ENCODE measurements at places on chromosomes 5 and 9.

DNA sequence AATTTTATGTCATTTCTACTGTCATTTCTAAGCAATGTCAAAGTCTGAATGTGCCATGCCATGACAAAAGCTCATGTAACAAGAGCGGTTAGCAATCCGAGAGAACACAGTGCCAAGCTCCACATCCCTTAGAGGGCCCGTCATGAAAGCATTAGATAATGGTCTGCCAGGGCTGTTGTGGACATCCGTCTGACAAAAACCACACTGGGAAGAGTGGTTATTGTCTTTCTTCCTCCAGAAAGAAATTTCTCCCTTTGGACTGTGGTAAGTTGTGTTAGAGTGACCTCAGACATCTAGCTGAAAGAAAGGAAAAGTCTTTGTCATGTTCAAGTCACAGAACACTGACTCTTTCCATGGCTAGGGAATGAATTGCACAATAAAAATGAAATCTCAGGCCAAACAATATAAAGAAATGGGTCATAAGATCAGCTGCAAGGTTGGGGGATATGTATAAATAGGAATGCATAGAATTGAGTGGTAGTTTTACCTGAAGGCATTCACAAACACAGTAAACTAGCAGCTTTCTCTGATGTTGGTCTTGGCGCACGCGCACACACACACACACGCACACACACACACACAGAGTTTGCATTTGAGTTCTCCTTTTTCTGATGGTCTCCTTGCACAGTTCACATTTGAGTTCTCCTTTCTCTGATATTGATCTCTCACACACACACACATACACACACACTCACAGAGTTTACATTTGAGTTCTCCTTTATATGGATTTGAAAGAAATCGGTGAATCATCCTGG lies 5.3 kb downstream of the SLC1A3 start:
- no peak for DNase-seq

- DNase-seq = no peak
These were observed 349.7 kb downstream of the ARRDC3 start for GRCh38 chr5:91033370-91033769.

- no peak for DNase-seq
These were observed 223.7 kb upstream of the GRAMD2B start for GRCh38 chr5:126199467-126199866.

DNA sequence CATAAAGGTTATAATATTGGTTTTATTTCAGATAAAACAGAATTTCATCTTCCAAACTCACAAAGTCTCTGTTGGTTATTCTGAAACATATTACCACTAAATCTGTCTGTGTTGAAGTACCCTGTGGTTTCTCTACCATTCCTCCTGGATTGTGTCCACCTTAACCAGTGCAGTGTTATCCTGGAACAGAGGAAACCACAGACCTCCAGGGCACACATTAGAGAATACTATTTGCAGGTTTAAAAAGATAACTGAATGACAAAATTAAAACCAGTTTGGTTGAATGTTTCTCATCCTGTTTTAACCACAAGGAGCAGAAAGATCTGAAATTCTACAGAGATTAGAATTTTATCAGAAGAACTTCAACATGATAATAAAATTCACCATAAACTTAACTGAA lies 251.8 kb downstream of the CWC27 start:
- DNase-seq = no peak

DNA sequence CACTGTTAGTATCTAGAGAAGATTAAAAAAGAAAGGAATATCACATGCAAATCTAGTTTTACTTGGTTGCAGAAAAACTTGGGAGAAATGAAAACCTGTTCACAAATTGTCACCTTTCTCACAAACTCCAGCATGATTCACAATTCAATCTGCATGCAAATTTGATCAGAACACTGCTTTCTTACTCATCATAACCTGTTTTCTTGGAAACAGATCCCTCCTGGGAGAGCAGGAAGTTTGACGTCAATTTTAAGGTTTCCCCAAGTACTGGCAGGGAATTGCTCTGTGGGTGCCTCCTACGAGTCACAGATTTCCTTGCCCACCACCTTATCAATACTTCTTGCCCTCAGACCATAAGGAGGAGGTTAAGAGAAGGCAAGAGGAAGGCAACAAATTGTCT lies 30.2 kb upstream of the HTR4 start:
- no peak for DNase-seq

GRCh38 chr9:129341171-129341986 lies 163.3 kb upstream of the IER5L start:
- DNase-seq = no peak

GRCh38 chr9:132383462-132383883 lies 23.2 kb downstream of the TTF1 start:
- DNase-seq = no peak

DNA sequence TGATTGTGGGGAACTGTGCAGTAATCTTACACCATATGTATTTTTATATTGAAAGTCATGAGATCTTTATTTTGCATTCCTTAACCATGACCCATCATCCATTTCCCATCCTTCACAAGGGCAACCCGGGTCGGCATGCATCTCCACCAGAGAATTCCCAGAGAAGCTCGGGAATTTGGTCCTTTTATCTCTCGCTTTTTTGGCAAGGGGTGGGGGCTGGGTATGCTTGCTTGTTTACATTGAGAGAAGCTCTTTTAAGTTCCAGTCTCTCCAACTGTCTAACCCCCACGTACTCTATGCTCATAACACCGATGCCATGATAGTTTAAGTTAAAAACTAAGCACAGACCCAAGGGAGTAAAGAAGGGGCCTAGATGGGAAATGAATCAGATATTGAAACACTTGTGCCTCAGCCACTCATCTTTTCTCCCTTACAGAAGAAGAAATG lies 109.9 kb upstream of the NFIB start:
- DNase-seq = no peak

DNA sequence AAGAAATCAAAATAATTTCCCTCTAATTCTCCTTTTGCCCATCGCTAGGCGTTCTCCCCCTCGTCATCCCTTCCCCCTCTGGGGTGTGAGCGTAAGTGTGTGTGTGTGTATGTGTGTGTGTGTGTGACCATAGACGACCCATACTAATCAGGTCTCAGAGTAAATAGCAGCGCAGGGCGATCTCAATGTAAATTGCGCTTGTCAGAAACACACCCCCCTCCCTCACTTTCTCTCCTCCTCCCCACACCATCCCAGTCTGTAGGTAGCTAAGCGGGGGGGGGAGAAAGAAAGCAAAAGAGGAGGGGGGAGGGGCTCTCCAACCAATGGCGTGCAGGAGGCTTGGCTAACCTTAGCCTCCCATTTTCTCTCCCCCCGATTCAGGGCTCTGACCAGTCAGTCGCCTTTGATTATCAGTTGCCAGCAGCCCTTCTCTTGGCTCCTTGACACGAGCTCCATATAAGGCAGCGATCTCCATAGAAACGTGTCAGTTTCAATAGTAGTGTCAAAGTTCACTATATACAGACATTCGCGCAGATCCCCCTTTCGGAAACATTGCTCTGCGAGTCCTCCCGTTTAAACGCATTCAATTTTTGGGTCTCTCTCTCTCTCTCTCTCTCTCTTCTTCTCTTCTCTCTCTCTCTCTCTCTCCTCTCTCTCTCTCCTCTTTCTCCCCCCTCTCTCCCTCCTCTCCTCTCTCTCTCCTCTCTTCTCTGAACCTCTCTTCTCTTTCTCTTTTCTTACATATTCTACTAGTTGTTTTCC lies at the start of gene NR2F1:
TSS of gene NR2F1 (plus strand) at position 546 of the 762 bp plus-strand sequence. CDS start 1,802 bp downstream, outside the sequence.
- DNase-seq = peak; percentile 99

GRCh38 chr5:37830348-37830747 lies 9.5 kb downstream of the GDNF start:
- DNase-seq = no peak
